T47D (cell line): ENCODE measurements at places on chromosomes 6 and 20.

DNA sequence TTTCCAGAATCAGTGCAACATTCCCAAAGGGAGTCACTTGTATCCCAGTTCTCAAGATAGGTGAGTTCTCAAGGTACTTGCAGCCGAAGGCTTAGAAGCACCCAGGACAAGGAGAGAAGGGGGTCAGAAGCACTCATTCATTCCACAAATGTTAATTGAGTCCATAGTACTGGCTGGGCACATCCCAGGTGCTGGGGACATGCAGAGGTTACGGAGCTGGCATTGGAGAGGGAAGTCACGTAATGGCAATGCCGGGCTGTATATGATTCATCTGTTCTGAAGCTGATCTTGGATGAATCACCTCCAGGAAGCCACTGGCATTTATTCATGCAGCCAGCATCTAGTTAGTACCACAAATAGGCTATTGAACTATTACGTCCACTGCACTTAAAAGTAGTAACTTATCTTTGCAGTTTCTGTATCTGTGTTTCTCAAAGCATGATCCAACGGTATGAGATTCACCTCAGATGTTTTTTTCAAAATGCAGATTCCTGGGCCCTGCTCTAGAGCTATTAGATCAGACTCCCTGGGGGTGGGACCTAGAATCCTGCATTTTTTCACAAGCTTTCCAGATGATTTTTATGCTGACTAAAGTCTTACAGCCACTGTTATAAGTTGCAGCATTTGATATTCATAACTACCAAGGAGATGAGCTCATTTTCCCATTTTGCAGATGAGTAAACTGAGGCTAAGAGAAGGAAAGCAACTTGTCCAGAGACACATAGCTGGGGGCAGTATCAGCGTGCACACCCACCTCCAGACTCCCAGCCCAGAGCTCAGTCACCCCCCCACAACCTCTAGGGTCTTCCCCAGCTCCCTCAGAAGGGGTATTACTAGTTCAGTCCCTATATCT lies 44.1 kb upstream of the ID1 start:
- DNase-seq, result no peak

- DNase-seq, result no peak
Measured at GRCh38 chr6:24763578-24763977, 11.2 kb upstream of the GMNN start.

DNA sequence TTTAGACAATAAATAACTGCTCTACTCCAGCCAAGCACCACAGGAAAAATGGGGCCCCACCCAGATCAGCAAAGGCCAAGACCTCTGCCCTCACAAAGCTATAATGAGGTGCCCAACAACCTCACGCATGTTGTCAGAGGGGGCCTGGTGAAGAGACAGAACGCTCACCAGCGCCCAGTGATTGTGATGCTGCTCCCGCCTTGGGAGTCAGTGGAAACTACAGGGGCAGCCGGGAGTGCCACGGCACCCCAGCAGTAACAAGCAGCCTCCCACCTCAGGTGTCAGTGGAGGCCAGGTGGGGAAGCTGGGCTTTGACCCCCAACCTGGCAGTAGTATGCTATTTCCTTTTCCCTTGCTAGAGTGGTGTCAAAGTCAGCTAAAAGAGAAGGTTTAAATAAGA lies 47.4 kb downstream of the TCP11 start:
- DNase-seq, result no peak

- DNase-seq, result peak; percentile 8
Measured at GRCh38 chr6:74598462-74599393, 607.1 kb downstream of the COL12A1 start.

DNA sequence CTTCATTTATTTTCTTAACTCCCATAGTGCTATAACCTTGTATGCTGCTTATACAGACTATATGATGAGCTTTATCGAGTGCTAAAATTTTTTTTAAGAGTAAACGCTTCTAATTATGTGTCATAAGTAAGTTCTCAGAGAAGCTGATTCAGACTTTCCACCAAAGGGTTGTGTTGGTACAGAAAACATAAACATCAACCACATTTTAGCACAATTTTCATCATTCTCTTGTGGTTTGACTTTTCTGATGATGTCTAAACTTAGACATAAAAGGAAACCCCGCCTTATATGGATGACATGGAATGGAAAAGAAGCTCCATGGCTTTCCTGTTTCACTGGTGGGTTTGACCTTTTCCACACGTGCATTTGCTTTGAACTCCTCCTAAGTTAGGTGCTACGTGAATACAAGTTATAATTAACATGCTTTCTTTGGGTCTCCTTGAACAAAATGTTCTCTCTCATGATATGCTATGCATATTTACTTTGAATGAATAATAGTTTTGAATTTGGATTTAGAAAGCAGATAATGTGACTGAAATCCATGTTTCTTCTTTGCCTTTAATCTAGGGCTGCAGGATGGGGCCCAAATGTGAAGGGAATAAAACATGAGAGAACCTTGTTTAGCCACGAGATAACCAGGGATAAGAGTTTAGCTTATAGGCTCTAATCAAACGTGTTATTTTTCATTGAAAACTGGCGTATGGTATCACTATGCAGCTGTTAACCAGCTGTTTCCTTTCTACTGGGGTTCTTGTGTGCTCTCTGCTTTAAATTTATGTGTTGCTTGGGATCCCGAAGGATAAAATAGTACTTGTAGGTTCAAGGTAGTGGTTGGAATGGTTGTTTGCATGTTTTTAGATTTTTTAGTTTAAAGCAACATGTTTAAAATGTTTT lies 127.1 kb upstream of the AHI1 start:
- no peak for DNase-seq

DNA sequence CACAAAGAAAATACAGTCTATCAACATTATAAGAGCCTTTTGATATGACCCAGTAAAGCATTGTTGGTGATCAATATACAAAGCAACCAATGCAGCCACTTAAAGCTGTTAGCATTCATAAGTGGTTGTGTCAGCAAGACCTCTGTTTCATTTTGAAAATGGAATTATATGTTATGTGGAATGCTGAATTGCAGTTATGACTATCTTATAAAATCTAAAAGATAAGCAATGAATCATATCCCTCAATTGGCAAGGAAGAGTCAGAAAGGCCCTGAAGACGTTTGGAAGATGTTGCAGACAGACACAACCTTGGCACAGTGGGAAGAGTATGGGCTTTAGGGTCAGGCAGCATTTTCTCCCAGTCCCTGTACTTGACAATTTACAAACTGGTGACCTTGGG lies 93.8 kb upstream of the RNF217 start:
- DNase-seq, result no peak

- DNase-seq, result no peak
Measured at GRCh38 chr6:22221630-22222029, 75.2 kb downstream of the PRL start.

DNA sequence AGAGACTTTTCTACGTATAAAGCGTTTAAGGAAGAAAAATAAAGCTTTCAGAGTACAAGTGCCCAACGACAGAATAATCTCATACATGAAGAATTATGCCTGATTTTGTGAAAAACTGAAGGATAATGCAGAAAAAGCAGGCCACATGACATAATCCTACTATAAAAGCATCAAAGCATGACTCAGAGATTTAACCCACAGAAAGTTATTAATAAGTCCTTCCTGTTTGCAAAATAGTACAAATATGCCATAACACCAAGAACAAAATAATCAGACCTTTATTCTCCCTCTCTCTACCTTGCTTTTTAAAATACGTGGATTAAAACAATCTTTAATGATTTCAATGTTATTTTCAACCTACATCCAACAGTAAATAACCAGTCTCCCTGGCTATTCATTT lies 118.6 kb upstream of the BCLAF1 start:
- no peak for DNase-seq

- no peak for DNase-seq
Measured at GRCh38 chr6:132443206-132443605, 41.9 kb upstream of the MOXD1 start.

GRCh38 chr6:165484178-165484889 lies 174.9 kb upstream of the C6orf118 start:
- no peak for DNase-seq

DNA sequence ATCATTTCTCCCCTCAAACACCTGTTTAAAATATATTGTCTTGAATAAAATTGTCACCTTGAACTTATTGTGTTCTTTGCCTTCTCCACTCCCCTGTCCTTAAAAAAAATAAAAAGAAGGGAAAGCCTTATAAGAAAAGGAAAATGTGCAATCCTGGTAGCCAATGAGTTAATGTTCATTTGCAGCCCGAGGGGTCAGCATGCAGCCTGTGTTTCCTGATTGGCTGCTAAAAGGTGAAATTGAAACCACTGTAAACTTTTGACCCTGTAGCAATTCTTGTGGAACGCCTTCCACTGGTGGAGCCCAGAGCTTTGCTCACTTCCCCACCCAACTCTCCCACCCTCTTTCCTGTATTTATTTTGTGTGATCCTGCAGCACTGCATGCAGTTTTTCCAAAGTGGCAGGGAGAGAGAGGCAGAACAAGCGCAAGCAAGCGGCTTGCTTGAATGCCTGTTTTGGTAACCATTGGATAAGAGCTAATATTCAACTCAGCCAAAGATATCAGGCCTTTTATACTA lies 74.9 kb downstream of the NCOA3 start:
- DNase-seq, result peak; percentile 55

- no peak for DNase-seq
Measured at GRCh38 chr20:8798505-8798904, 270.4 kb upstream of the PLCB4 start.

DNA sequence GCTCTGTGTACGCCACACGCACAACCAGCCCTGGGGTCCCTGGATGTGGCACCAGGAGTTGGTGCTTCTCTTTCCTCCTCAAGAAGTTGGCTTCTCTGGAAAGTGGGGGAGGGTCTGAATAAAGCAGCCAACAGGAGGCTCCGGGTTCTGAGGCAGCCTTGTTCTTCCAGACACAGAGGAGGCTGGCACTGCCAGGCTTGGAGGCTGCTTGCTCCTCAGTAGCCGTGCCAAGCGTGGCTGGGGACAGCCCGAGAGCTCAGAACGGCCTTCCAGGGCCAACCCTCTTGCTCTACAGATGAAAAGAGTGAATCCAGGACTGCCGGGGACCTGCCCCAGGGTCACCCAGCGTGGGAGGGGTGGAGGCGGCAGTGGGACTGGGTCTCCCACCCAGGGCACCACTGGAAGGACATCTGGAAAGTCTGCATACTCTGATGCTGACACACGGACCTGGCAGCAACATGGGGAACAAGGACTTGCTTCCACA lies 70.4 kb downstream of the SLC22A23 start:
- DNase-seq, result no peak

DNA sequence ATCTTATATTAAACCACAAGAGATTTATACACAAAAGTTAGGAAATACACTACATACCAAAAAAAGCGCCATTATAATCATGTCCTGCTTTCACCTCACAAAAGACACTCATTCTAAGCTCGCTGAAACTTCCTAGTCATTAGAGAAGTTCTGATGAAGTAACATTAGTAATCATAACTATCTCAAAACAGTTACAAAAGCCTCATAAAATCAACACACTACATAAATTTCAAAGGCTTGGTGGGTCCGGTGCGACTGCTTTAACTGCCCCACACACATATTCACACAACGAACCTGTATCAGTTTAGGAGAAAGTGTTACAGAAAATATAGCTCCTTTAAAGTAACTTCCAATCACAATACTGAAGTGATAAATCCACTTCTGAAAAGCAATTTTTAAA lies 1.9 kb downstream of the PHIP start:
- peak; percentile 10 for DNase-seq

GRCh38 chr6:7332090-7332745 lies 19.2 kb upstream of the SSR1 start:
- DNase-seq, result no peak

DNA sequence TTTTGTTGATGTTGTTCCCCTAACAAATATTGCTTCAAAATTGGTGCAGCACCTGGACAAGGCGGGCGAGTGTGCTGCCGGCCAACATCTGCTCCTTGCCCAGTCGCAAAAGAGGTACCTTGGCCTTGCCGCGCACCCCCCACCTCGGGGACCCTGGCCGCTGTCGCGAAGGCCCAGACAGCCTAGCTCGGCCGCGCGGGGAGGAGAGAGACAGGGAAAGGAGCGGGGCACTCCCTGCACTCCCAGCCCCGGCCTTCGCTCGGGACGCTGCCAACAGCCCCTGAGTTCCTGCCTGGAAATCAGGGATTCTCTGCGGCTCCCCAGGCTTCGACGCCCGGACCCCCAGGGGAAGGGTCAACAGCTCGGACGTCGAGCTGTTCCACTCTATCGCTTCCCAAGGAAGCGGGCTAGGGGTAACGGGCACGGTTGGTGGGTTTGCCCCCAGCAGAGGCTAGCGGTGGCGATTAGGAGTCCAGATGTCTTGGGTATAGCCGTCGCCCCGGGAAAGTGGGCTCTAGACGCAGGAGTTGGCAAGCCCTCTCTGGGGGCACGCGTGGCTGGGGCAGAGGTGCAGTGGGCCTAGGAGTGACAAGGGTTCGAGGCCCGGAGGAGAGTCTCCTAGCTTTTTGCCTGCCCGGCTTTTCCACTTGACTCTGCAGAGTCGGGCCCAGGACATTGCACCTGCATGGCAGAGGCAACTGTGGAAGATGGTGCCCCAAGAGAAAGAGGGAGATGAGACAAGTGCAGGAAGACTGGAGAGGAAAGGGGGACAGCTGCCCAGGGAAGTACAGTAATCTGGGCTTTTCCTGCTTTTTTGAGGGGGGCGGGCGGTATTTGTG lies 8.2 kb downstream of the POU3F2 start:
- DNase-seq, result no peak
